ENCODE measurements at places on chromosomes 5 and 9.

DNA sequence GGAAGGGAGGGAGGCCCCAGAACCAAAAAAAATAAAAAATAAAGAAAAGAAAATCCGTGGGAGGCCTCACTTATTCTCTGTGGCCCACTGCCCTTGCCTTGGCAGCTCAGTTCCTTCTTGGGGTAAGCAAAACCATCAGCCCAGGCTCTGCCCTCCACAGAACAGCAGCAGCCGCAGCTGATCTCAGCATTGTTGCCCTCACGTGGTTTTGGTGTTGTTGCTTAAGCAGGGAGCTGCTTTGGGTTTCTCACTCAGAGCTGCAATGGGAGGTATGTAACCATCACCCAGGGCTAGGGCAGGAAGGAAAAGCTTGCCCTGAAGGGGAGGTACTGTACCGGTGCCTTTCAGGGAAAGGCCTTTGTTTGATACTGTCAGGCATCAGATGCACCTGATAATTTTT, 374.7 kb upstream of the WWC1 start:
- no peak for DNase-seq

- no peak for DNase-seq
These were observed 102.5 kb downstream of the ST8SIA4 start for GRCh38 chr5:100800562-100800961.

- DNase-seq: no peak
These were observed 62.0 kb downstream of the PSMB7 start for GRCh38 chr9:124353166-124353768.

DNA sequence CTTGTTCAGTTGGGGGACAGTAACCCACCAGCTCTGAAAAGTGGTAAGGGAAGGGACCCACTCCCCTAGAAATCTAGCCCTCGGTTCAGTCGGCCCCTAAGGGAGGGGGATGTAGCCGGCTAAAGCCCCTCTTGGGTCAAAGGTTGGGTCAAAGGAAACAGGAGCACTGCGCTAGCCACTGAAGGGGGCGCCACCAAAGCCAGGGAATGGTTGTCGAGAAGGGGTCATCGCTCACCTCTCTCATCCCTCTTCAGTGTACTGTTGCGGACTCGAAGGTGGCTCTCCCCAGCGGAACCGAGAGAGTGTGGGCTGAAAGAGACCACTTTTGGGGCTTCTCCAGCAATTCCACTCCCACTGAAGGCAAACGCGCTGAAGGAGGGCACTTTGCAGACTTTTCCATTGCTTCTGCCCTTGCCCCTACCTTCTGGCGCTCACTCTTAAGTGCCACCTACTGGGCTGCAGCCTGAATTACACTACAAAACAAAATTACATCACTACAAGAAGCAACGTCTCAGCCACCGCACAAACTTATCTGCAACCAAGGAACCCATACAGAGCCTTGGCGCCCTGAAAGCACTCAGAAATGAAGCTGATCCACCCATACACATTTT, 396.9 kb downstream of the PDE4D start:
- DNase-seq: no peak

DNA sequence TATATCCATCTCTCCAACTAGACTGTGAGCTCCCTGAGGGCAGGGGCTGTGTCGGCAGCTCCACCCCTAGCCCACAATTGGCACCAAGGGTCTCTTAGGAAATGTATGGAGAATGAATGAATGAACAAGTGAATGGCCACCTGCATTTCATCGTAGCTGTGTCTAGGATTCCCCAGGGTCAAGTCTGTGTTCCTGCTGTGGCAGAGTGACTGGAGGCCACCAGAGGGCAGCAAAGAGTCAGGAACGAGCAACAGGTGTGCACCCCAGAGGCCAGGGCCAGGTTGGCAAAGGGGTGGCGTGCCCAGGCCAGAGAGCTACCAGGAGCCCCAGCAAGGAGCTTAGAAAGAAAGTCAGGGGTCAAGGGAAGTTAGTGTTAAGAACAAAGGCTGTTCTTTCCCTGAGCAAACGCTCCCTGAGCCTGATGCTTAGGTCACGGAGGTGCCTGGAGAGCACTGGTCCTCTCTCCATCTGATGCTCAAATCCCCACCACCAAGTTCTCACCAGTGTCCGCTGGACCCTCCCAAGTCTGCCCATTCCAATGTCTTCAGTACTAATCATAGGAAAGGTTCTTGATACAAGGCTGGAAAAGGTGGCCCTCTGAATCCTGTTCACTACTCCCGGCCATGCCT, 160.7 kb downstream of the PAX5 start:
- DNase-seq: peak; percentile 51

- DNase-seq: no peak
These were observed 84.6 kb downstream of the HMHB1 start for GRCh38 chr5:143896516-143896915.

GRCh38 chr9:16485160-16485559, 385.3 kb downstream of the BNC2 start:
- no peak for DNase-seq

DNA sequence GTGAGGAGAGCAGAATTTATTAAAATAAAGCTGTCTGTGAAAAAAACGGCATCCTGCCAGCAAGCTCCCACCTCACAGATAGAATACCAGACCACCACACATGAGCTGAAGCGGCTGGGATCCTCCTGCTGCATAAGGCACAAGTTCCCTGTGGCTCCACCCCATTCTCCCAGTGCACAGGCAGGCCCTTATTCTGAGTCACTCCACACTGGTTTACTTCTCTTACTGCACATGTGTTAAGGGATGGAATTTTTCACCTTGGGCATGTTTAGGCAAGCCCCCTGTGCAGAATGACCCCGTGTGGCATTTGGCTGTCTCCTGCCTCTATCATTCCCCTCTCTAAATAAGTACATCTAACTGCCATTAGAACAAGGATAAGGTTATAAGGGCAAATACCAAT, 115.0 kb upstream of the ELAVL2 start:
- no peak for DNase-seq

GRCh38 chr5:77483682-77484081, 8.4 kb downstream of the WDR41 start:
- no peak for DNase-seq

DNA sequence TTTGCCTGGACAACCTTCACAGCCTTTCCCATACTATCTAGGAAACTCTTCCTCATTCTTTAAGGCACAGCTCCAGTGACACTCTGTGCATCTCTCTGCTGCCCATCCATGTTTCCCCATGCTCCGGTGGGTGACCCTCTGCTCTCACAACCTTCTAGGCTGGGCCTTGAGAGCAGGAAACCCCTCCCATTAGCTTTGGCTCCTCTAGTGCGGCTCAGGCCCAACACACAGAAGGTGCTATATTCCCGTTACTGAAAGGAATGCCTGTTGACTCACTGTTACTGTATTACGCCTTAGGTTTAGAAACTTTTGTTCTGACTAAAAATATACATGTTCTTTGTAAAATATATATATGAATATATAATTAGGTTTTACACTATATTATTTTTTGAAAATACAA, 8.1 kb upstream of the CCL28 start:
- no peak for DNase-seq

DNA sequence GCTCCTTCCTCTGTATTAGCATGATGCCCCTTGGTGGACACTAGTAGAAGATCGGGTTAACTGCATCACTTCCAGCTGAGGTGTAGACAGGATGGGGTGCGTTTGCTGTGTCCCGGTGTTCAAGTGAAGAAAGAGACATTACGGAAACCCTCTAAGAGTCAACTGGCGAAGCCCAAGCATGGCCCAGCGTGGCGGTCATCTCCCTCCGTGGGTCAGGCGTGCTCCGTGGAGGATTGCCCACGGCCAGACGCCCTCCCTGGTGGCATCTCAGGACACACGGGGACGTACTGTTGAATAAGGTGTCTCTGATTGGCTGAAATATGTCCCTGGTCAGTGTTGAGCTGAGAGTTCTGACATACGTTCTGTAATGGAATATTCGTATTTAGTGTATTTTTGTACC, 119.5 kb upstream of the CACNA1B start:
- no peak for DNase-seq

GRCh38 chr5:143207058-143207457, 196.4 kb downstream of the NR3C1 start:
- DNase-seq: no peak

- DNase-seq: peak; percentile 30
These were observed 13.2 kb downstream of the TTC39B start for GRCh38 chr9:15293804-15294316.

- DNase-seq: no peak
These were observed 92.7 kb downstream of the DAB2IP start for GRCh38 chr9:121744002-121744686.

GRCh38 chr9:87359958-87360601, 137.6 kb upstream of the DAPK1 start:
- DNase-seq: no peak

DNA sequence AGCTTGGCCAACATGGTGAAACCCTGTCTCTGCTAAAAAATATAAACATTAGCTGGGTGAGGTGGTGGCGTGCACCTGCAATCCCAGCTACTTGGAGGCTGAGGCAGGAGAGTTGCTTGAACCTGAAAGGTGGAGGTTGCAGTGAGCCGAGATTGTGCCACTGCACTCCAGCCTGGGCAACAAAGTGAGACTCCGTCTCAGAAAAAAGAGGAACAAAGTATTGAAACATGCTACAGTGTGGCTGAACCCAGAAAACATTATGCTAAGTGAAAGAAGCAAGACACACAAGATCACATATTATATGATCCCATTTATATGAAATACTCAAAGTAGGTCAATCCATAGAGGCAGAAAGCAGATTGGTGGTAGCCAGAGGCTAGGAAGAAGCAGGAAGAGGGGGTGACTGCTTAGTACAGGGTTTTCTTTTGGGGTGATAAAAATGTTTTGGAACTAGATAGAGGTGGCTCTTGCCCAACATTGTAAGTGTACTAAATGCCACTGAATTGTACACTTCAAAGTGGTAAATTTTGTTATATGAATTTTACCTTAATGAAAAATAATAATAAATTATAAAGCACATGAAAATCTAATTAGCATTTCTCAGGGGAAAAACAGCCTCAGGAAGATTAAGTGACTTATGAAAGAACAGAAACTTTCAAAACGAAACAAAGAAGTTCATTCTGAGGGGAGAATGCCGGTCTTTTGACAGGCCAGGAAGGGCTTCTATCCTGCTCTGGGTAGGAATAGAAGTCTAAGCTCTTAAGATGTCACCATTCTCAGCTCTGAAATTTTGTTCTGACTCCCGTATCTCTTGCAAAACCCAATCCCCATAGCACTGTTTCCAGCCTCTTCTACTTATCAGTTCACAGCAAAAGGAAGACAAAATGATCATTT, 161.1 kb upstream of the TBCA start:
- no peak for DNase-seq

DNA sequence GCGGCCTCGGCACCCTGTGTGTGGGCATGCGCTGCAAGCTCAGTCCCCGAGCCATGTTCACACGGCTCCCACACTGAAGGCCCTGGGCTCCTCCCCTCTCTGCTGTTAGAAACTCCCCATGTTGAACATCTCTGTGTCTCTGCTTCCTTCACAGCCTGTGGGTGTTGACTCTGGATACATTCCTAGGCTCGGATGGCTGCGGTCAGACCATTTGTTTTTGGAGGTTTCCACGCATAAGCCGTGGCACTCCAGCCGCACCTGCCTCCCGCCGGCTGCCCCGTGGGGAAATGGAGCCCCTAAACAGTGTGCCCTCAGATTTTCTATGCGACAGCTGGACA, 31.2 kb upstream of the LRRC14B start:
- no peak for DNase-seq

DNA sequence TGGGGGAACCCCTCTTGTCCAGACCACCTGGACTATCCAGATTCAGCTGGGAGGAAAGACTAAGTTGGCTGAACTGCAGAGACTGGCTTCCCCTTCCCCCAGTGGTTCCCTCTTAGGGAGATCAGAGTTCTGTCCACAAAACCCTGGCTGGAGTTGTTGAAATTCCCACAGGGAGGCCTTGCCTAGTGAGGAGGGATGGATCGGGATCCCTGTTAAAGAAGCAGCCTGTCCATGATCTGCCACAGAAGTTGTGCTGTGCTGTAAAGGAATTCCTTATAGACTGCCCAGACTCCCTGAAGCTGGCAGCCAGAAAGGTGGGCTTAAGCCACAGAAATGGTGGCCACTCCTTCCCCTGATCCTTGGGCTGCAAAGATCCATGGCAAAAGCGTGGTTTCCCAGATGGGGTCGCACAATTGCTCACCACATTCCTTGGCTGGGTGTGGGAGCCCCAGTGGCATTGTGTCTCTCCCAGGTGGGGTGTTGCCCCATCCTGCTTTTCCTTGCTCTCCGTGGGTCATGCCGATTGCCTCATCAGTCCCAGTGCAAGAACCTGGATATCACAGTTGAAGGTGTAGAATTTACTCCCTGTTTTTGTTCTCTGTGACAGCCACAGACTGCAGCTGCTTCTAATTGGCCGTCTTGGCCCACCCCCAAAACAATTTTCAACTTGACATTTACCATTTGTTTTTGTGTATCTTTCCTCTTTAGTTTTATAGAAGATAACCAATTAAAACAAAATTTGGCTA, 342.4 kb downstream of the FGF10 start:
- no peak for DNase-seq

DNA sequence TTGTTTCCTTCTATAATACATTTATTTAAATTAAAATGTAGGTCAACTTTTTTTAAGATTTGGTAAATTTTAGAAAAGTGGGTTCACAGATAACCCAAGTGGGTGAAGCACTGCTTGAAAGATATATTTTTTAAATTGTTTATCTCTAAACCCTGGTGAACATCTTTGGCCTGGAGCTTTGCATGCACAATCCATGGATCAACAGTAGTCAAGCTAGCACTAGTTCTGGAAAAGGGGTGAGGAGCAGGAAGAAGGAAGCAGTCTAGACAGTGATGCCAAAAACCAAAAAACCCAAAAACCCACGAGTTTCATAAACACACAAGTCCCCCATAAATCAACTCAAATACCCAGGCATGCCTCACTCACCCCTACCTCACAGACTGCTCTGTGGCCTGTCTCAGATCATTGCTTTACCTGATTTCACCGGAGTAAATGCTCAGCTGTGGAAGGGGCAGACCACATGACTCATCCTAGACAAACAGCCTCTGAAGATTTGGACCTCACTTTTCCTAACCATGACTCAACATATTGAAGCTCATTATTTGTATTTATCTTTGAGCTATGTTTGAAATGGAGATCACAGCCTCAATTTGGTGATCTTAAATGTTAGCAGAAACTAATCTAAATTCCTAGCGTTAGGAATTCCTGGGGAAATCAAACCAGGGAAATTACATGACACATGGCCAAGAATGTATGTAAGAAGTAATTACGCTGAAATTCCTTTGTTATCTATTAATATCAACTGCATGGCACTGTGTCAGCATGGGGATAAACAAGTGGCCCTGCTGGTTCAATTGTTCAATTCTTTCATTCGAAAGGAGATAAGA, 149.6 kb downstream of the ZNF608 start:
- DNase-seq: no peak

- no peak for DNase-seq
These were observed 193.8 kb downstream of the CFAP90 start for GRCh38 chr5:7657153-7657552.

GRCh38 chr5:74641735-74642542, 1.4 kb upstream of the ENC1 start:
- no peak for DNase-seq

- no peak for DNase-seq
These were observed 28.2 kb downstream of the TPPP start for GRCh38 chr5:664994-665360.

DNA sequence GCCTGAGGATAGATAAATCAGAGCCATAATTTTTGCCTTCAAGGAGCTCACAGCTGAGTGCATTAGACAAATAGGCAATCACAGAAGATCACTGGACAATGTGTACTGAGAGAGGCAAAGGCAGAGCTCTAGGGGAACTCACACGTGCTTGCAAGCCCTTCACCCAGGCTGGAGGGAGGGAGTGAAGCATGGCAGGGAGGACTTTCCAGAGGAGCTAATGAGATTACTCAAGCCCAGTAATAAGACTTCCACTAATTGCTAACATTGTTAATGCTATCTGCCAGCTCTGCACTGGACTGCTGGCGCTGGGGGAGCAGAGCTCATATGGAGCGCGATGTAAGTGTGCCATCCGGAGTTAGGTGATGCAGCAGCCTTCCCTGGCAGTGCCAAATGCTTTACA, 408.4 kb downstream of the NTRK2 start:
- DNase-seq: no peak

Data from T follicular helper cell (primary cell).